Esophagus squamous epithelium (tissue), 5 donors: ENCODE measurements at places on chromosomes 7 and 10.

DNA sequence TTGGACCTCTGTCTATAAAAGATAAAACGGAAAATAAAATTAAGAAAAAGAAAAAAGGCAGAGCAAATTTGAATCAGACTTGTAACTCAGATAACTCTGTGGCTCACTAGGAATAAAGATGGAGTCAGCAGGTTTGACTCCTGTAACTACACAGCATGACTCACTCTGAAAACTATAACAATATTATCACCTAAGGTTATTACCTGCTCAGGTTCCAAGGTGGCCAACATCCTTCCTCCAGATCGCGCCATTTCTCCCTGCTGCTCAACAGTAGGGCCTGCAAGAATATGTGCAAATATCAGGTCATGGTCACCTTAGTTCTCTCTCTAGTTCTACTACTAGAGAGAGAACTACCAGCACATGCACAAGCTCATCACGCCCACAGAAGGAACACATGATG is 30.0 kb downstream of the ALDH18A1 start:
- DNase-seq: no peak

DNA sequence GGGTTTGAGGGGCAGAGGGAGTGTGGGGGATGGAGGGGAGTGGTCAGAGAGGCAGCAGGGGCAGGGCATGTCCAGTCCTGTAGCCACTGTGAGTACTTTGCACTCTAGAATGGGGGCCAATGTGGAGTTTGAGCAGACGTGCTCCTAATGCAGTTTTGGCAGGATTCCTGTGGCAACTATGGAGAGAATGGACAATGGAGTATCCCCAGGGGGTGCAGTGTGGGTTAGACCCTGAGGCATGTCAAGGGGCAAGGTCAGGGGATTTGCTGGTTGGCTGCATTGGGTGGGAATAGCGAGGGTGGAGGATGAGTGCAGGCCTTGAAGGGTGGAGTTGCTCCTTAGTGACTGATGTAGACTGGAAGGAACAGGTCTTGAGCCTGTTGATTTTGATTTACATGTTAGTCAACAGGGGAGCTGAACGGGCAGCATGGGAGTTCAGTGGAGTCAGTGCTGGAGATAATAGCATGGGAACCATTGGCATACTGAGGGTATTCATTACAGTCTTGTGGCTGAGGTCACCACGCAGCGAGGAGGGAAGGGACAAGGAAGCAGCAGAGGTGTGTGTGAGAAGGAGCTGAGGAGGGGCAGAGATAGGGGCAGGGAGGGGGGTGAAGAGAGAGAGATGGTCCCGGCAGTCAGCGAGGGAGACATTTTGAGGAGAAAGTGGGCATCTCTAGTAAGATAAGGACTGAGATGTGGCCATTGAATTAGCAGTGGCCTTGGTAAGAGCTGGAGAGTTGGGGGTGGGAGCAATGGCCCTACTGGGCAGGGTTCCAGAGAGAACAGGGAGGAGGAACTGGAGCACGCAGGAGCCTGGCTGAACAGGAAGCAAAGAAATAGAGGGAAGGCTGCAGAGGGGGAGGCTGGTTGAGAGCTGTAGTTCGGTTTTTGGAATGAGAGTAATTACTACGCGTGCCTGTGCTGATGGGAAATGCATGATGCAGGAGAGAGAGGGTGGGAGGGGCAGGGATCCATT is 112.7 kb downstream of the CCNY start:
- no peak for DNase-seq

- no peak for DNase-seq
Observed at GRCh38 chr10:96507044-96507443, 6.7 kb downstream of the TLL2 start.

DNA sequence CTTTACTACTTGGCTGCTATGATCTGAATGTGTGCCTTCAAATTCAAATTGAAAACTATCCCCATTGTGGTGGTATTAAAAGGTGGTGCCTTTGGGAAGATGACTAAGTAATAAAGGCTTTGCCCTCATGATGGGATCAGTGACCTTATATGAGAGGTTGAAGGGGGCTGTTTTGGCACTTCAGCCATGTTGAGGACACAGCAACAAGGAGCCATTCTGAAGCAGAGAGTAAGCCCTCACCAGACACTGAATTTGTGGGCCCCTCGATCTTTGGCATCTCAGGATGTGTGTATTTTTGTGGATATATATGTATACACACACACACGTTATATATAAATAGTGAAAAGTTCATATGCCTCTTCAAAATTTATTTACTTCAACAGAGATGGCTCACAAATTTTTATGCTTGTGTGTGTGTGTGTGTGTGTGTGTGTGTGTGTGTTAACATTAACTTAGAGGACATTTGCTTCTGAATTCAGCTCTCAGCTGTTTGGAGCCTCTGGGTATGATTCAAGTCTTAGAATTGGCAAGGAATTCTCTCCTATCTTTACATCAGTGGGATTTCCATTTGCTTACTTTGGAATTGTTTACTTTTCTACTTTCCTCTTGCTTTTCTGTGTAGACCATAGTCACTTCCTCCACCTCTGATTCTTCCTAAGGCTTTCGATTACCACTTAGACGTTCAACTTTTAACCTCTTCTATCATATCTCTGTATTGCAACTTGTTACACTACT is 66.6 kb downstream of the MAGI2 start:
- DNase-seq: no peak

- no peak for DNase-seq
Observed at GRCh38 chr10:44415121-44415520, 30.2 kb upstream of the CXCL12 start.

DNA sequence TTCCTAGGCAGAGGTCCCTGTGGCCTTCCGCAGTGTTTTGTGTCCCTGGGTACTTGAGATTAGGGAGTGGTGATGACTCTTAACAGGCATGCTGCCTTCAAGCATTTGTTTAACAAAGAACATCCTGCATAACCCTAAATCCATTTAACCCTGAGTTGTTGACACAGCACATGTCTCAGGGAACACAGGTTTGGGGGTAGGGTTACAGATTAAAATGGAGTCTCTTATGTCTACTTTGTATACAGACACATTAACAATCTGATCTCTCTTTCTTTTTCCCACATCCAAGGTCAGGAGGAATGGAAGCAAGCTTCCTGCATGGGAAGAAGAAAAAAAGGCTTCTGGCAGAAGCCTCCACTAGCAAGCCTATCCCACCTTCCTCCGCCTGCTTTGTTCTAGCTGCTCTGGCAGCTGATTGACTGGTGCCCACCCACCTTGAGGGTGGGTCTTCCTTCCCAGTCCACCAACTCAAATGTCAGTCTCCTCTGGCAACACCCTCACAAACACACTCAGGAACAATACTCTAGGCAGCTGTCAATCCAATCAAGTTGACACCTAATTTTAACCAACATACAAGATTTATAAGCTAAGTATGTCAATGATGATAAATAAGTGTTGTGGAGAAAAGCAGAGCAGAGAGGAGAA is 176.5 kb upstream of the CCZ1B start:
- DNase-seq: no peak

DNA sequence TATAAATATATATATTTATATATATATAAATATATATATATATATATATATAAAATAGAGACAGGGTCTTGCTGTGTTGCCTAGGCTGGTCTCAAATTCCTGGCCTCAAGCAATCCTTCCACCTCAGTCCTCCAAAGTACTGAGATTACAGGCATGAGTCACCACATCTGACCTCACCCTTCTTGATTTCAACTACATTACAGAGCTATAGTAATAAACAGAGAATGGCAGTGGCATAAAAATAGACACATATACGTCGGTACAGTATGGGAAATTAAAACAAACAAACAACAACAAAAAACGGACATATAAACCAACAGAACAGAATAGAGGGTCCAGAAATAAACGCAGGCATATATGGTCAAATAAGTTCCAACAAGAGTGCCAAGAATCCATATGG is 77.6 kb upstream of the PPP1R3A start:
- DNase-seq: no peak

- DNase-seq: no peak
Observed at GRCh38 chr7:2688409-2689342, 674 bp downstream of the AMZ1 start.

DNA sequence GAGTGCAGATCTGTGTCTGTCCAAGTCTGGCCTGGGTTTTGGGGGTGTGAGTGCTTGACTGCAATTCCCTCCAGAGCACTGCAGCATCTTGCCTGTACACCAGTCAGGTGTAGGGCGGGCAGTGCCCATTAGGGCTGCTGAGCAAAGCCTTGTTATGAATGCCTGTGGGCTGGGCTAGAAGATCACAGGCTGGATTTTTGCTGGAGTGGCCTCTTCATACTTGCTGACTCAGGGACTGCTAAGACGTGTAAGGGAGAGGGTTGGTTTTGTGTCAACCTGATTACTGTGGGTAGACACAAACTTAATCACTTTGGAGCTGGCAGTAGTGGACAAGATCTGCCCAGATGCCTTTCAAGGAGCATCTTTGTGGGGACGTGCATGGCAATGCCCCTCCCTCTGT is 29.6 kb downstream of the DMBT1 start:
- no peak for DNase-seq

DNA sequence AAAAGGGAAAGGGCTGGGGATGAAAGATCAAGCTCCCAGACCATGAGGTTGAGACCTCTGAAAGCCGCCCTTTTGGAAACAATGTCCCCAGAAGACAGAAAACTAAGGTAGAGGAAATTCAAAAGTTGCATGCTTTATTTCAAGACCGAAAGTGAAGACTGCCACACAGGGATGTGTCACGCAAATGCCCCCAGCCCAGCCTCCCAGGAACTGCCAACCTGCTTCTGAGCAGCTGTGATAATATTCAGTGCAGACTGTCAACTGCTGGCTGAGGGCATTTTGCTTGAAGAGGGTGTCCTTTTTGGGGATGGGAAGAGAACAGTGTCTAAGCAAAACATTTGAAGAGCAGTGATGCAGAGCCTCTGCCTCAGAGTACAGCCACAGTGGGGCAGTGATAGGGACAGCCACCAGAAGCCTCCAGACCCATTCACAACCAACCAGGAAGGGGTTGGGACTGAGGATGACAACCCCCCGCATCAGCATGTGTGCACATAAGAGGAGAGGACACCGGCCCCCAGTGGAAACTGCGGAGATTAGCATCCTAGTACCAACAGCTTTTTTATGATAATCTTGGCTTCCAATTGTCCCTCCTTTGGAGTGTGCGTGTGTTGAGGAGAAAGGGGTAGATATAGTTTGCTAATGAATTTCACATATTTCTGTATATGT is 34.7 kb upstream of the NFE2L3 start:
- no peak for DNase-seq

GRCh38 chr7:38481401-38481800 is 149.8 kb downstream of the AMPH start:
- DNase-seq: no peak

DNA sequence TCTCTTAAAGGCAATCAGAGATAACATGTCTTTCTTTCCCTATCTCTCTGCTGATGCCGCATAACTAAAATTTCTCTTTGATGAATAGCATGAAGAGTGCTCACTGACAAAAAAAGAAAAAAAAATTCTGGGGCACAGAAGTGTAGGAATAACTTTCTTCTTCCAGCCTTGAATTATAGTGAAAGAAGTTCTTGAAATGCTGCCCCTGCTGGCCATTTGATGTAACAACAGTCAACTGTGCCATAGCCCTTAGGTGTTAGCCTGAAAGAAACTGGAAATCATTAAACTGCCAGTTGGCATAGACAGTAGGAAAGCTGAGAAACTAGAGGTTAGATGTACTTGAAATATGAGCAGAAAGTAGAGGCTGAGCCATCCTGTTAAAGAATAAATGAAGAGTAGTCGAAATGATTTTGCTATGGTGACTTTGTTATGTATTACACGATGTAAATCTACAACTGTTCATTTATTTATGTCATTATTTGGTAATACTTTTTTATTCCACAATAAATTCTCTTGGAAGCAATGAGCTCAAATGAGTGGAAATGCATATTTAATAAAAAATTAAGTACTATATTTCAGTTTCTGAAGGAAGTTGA is 48.3 kb upstream of the FAM171A1 start:
- no peak for DNase-seq

DNA sequence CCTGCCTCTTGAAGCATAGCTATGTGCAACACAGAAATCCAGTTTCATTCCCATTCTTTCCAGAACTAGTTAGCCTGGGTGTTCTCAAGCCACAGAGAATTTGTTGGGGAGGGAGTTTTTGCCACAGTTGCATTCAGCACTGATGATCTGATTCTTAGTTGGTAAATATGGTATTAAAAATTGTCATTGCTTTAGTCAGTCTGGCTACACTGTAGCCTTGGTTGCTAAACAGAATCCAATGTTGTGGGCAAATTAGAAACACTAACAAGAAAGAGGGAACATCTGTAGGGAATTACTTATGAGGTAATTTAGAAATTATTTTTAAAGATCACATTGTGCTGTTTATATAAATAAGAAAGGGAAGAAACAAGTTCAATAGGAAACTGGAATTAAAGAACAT is 57.0 kb upstream of the CC2D2B start:
- DNase-seq: no peak

GRCh38 chr7:155206318-155207020 is 91.2 kb upstream of the INSIG1 start:
- DNase-seq: peak; percentile 47

DNA sequence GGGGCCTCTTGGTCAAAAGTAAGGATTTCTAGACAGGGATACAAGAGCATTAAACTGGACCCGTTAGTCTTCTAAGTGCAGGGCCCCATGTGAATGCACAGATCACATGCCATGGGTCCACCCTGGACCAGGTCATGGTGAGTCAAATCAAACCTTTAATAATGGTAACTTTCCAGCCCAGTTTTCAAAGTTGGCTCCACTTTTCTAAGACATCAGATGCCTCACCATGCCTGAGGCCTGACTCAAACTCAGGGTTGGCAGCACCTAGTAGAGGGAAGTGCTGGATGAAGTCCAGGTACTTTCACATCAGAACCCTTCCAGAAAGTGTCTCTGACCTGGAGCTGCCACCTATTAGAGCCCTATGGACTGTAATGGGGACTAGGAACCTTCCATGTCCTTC is 9.7 kb upstream of the SMIM30 start:
- DNase-seq: no peak

DNA sequence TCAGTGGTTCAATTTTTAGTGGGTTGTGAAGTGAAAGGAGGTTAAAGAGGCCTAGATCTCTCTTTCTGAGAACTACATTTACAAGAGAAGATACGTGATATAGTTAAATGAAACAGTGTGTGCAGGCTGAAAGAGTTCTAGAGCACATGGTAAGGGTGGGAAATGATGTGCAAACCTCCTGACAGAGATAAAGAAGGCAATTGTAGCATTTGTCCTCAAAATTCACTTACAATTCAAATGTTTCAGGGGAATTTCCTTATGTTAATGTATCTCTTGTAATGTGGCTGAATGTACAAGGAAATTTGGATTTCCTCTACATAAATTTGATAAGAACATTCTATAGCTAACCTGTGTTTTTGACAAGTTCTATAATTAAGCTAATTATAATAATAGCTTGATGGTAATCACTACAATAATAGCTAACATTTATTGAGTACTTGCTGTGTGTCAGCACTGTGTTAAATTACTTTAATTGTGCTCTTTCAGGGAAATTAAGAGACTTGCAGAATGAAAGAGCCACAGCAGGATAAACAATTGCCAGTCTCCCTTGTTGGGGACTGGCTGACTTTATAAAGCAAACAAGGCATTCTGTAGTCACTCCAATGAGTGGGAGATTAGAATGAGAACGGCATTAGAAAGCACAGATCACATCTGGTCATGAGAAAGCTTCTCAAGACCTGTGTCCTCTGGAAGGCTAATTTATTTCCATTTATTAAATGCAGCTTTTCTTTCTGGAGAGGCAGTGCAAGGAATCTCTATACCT is 139.7 kb upstream of the TMEM72 start:
- no peak for DNase-seq
